Hindlimb muscle (tissue), 1 donor: ENCODE measurements at places on chromosomes 7 and 10.

- no peak for DNase-seq
Observed at GRCh38 chr7:3089493-3089892, 45.8 kb upstream of the CARD11 start.

GRCh38 chr10:125060826-125061556 is 99.4 kb downstream of the CTBP2 start:
- DNase-seq, result peak; percentile 81

DNA sequence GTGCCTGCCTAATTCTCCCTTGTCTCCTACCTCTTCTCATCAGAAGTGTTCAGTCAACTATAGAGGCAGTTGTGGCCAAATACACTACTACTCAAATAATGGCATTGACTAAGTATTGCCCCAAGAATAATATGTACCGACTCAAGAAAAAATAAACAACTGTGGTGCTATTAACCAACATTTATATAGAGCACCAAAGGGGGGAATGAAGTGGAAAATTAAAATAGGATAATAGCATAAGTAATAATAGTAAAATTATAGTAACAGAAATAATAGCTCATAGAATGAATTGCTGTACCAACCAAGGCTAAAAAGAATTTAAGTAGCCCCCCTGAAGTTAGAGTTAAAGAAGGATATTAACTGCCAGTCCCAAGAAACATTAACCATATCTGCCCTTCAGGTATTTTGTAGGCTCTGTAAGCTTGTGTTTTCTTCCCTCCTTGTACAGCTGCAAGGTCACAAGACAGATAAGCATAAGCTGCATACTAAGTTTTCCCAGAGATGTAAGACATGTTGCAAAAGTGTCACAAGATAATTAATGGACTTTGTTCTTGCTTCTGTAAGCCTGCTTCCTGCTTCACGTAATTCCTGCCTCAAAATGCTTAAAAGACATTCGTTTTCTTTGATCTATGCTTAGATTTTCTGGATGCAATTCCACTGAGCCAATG is 10.9 kb upstream of the CYREN start:
- no peak for DNase-seq

- DNase-seq, result peak; percentile 76
Observed at GRCh38 chr10:103265717-103266329, 11.1 kb upstream of the INA start.

DNA sequence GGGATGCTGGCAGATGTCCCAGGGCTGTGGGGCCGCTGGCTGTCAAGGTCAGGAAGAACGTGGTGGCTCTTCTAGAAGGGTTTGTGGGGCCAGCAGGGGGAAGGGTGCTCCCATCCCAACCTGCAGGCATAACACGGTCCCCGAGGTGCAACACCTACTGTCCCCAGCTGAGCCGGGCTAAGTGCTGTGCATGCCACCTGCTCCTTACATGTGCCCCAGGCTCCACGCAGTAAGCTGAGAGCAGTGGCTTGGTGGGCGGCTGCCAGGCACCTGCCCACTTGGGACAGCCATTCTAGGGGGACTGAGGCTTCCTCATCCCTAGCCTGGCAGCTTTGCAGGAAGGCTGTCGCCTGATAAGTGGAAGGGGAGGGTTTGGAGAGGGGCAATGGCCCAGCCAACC is 14.2 kb upstream of the ZNF735 start:
- no peak for DNase-seq
